ENCODE measurements at places on chromosomes 11 and 22.
A peak's percentile ranks its signal among the peaks of the same experiment; 100 is the strongest.

DNA sequence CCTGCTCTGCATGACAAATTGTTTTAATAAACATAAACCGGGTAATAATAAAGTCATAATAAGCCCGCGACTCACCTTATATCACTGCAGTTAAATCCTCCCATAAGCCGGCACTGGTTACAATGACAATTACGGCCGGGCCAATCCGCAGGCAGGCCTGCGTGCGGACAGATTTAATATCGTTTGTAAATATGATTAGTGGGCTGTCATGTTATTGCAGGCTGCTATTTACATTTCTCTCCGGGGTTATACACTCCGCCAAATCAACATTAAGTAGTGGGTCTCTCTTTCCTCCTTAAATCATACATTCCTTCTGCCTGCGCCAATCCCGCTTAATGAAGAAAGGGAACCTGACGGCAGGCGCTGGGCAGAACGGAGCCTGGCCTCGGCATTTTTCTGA, 51.8 kb upstream of the LMO1 start:
- DNase-seq: no peak

DNA sequence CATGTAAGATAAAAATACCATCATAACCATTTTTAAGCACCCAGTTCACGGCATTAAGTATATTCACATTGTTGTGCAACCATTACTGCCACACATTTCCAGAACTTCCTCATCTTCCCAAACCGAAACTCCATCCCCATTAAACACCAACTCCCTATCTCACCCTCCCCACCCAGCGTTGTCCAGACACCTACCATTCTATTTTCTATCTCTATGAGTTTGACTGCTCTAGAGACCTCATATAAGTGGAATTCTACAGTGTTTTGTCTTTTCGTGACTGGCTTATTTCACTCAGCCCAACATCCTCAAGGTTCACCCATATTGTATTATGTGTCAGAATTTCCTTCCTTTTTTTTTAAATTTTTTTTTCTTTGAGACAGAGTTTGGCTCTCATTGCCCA, 45.2 kb downstream of the PPFIA1 start:
- no peak for DNase-seq

GRCh38 chr11:40129266-40129665, 1330.2 kb downstream of the LRRC4C start:
- no peak for DNase-seq

DNA sequence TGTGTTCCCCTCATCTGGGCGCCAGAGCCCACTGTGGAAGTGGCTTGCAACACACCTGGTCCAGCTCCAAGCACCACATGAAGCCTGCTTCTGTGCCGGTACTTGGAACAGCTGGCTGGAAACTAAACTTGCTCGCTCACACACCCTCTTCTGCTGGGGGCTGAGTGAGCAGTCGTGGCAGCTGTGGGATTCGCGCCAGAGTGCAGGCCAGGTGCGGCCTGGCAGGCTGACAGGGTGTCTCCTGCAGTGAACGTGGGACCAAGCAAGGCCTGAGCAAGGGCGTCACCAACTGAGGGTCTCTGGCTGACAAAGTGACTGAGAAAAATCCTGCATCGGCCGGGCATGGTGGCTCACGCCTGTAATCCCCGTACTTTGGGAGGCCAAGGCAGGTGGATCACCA, 15.2 kb downstream of the SMC1B start:
- no peak for DNase-seq

DNA sequence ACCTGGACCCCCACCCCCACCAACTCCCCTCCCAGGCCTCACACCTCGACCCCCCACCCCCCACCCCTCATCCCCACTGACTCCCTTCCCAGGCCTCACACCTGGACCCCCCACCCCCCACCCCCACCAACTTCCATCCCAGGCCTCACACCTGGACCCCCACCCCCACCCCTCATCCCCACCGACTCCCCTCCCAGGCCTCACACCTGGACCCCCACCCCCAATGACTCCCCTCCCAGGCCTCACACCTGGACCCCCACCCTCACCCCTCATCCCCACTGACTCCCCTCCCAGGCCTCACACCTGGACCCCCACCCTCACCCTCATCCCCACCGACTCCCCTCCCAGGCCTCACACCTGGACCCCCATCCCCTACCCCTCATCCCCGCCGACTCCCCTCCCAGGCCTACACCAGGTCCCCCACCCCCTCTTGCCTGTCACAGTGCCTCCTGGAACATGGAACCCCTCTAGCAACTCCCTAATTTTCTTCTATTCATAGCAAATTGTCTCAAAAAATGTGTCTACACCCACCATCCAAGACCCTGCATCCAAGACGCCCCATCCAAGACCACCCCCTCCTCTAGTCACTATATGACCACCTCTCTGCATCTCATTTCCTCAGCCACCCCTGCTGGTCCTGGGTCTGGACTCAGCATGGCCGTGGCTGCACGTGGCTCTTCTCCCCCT, 36.9 kb upstream of the BRSK2 start:
- DNase-seq: no peak

DNA sequence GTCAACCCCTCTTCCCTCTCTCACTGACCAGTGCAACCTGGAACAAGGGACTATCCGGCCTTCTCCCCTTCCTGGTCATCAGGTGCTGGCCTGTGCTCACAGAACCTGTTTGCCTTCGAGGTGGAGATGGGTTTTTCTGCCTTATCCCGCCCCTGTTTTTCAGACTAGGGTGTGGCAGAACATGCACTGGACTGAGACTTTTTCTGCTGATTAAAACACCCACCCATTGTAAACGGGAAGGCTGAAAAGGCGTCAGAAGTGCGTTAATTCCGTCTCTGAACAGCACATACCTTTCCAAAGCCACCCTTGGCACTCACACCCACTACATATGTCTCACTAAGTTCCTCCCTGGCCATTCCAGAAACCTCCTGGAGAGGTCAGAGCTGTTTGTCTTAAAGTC, 4.4 kb upstream of the B3GNT6 start:
- no peak for DNase-seq

- DNase-seq: no peak
Observed at GRCh38 chr11:101436511-101437142, 147.2 kb downstream of the TRPC6 start.

GRCh38 chr11:117097014-117097388, 1.2 kb downstream of the SIK3 start:
- no peak for DNase-seq

GRCh38 chr11:61679893-61680621, at the start of gene DAGLA:
DAGLA (plus strand) TSS chr11:61680391; CDS start chr11:61720156, 39,765 bp downstream.
- peak; percentile 67 for DNase-seq

GRCh38 chr11:107017433-107018218, 650 bp downstream of the GUCY1A2 start:
- DNase-seq: no peak

- no peak for DNase-seq
Observed at GRCh38 chr11:115990004-115990447, 485.8 kb upstream of the CADM1 start.

DNA sequence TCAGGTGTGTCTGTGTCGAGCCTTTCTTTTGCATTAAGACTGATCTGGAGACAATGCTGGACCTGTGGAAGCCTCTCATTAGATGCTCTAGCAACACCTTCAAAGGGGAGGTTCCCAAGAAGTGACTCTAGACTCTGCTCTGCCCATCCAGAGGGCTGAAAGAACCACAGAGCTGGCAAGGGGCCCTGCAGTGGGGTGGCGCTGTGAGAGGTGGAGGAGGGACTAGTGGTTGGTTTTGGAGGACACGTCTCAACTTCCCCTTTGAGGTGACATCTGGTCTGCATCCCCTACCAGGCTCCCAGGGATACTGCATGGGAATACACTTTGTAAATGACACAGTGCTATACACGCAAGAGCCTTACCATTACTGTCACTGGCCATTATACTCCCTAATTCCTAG, 34.2 kb upstream of the SYT13 start:
- DNase-seq: no peak

GRCh38 chr11:27514076-27514475, 7.5 kb upstream of the LIN7C start:
- DNase-seq: no peak

GRCh38 chr22:20922141-20922751, 5.0 kb downstream of the CRKL start:
- no peak for DNase-seq

DNA sequence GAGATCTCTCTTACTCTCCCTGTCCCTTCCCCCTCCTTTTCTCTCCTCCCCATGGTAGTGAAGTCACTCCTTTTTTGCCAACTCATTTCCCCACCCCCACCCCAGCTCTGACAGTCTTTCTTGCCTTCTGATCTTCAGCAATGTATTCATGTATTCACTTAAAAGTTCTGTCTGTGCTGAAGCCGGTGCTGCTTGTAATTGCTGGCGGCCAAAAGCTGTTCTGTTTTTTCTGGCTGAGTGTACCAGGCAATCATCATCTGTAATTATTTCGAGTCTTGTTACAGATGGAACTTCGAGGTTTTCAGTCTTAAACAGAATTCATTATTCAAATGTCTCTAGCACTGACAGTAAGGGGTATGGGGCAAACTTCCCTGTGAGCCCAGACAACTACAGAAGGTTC, 99.5 kb downstream of the SPATA19 start:
- no peak for DNase-seq

DNA sequence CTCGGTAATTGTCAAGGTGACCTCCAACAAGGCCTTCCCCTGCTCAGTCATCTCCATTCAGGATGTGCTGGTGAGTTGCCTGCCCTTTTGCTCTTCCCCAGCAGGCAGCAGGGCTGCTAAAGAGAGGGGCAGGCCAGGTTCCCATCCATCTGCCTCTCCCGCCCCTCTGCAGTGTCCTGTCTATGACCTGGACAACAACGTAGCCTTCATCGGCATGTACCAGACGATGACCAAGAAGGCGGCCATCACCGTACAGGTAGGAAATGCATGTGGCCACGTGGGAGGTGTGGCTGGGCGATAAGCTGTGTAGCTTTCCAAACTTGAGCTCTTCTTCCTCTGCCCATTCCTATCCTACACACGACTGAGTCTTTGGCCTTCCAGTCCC, 4.0 kb downstream of the SIDT2 start:
- DNase-seq: no peak

DNA sequence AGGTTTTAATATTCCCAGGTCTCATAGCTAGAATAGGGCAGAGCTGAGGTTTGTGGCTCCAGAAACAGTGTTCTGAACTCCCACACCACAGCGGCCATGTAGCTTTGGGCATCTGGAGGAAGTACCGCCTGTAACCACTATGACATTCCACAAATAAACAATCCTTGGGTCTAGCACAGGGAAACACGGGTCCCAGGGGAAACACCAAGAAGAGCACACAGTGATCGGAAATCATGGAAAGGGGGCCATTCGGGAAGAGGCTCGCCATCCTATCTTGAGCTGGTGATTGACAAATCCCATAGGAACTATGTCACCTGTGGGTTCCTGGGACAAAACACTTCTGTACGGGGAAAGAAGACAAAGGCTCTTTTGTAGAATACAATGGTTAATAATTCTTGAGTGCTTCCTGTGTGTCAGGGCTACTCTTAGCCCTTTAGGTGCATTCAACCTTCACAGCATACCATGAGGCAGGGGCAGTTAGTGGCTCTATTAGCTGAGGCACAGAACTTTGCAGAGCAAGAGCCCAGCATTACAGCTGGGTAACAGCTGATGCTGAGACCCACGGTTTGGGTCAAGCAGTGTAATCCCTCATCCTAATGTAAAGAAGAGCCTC, 514.2 kb downstream of the NTM start:
- DNase-seq: no peak

DNA sequence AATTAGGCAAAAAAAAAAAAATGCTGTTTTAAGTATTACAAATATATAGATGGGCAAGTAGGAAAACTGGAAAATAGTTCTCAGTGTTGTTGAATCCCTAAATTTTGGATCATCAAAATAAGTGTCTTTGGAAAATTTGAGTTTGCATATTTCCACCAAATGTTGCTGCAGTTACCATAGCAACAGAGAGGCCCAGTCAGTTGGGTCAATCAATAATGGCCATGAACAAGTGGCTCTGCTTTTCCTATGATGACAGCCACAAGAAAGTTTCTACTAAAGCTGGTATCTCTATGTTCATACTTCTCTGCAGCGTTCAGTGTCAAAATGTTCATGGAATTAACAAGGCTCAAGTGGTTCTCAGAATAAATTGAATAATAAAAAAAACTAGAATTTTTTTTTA, 79.1 kb downstream of the SERGEF start:
- DNase-seq: no peak

DNA sequence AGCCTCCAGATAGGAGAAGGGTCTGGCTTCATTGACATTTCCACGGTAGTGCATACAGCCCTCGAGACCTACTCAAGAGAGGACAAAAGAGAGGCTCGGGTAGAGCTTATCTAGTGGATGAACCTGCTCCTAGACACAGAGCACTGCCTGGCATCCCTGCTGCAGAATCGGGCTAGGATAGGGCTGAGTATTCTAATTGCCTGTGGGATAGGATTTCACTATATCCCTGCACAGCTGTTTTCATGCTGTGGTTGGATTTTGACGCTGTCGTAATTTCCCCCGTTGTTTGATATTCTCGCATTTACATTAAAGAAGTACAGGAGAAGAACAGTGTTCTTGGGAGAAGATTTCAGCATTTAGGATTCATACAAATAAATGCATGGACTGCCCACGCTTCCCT, 107.8 kb downstream of the KIRREL3 start:
- DNase-seq: no peak

GRCh38 chr11:72807792-72808191, 6.4 kb upstream of the ATG16L2 start:
- no peak for DNase-seq

DNA sequence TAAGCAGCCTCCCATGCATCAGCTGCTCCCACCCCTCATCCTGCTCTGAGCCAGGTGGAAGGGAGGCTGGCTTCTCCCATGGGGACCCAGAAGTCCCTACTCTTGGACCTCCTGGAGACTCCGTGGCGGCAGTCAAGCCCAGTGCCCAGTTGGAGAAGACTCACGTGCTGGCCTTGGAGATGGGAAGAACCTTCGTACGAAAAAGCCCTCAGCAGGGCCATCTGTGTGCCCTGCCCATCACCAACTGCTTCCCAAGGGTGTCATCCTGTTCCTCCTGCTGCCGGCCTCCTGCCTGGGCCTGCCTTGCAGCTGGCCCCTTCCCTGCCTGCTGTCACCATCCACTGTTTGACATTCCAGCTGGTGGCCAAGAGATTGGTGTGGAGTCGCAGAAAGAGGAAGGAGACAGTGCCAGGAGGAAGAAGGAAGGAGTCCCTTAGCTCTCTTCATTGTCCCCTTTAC, 28.0 kb downstream of the ARHGAP1 start:
- DNase-seq: no peak

DNA sequence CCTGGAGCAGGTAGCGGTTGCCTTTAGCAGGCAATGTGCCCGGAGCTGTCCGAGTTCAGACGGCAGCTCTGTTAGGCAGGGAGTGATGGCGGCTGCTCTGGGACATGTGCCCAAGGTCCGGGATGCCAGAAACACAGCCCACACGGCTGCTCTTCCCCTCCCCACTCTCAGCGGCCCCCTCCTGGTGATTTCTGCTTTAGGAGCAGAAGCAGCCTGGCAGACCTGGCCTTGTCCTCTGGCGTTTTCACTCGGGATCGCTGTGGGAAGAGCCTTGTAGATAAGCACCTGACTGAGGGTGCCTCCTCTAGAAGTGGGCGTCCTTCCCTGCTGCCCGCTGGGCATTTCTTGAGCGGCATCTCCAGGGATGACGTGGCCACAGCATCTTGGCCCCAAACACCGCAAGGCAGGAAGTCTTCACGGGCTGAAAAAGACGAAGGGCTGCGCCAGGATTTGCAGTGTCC, 392.2 kb downstream of the TBC1D22A start:
- no peak for DNase-seq

- no peak for DNase-seq
Observed at GRCh38 chr11:88521799-88522201, 184.3 kb upstream of the CTSC start.

GRCh38 chr11:44770401-44770800, 43.6 kb downstream of the TSPAN18 start:
- no peak for DNase-seq
